Stimulated activated CD4-positive, alpha-beta T cell treated with anti-CD3 and anti-CD28 coated beads, Interleukin-1b, Interleukin-23, amount 100 ng/mL, for 1 hour (primary cell): ENCODE measurements at places on chromosomes 4 and X.

DNA sequence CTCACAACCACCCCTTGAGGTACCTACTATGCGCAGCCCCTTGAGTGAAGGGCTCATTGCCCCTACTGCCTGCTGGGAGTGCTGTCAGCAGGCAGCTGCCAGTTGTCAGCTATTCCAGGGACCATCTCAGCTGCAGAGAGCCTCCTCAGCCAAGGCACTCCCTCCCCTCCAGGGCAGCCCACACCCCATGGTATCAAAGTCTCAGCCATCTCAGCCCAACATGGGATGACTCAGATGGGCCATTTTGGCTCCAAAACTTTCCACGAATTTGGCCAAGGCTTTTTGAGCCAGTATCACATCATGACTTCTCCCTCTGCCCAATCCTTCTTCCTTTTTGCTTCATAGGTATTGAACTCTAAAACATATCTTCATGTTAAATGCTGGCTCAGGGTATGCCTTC lies 61.4 kb upstream of the MAP3K15 start:
- no peak for DNase-seq

DNA sequence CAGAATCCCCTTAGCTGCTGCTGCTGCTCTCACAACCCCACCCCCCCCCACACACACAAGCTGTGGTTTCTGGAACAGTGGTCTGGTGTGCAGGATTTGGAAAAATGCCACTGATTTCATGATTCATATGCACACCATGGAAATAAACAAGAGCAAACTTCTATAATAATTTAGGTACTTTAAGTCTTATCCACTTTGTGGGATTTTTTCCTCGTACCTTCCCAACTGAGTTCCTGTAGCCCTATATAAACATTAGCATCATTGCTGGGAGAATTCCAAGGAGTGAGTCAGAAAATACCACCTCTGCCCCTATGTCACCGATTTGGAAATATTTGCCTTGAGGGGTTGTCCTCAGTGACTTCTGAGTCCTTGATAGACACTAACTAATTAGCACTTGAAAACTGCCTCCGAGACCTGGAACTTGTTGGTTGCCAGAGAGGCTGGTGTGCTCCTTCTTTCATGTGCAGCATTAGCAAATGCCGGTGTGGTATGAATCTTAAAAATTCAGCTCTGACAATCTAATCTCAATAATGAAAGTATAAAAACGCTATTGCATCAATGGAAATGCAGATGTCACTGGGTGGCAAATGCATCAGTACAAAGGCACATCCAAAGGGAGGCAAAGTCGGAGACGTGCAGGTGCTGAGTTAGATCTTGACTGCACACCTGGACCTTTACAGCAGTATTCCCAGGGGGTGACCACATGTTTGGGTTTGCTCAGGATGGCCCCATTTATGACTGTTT lies 61.8 kb downstream of the CPE start:
- DNase-seq, result no peak

- no peak for DNase-seq
These were observed 5.3 kb upstream of the TRMT2B start for GRCh38 chrX:101057093-101057714.

GRCh38 chrX:65862638-65863037 lies 177.2 kb downstream of the VSIG4 start:
- DNase-seq, result no peak

GRCh38 chr4:78627046-78627965 lies 75.7 kb downstream of the ANXA3 start:
- DNase-seq, result no peak

DNA sequence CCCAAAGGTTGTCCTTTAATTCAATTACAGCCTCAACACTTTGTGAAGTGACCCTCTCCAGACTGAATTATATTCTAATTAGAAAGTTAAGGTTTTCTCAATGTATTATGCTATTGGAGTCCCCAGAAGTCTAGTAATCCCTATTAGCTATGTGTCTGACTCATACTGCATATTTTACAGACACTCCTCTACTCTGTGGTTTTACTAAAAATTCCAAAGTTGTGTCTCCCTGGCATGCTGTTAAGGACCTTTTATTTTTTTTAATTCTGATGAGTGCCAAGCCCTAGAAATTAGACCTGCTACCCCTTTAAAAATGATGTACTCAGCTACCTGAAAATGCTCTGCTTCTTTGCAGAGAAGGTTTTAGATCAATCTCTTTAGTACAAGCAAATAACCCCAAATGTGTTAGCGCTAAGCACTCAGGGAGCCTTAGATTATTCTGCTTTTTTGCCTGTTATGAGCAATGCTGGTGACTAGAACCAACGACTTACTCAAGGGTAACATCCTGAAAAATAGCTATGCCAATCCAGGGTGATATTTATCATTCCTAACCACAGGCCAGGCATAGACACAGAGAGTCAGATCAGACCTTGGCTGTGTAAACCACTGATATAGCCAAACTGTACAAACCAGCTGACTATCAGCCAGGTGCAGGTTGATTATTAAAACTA lies 26.1 kb upstream of the CXCL13 start:
- DNase-seq, result no peak

DNA sequence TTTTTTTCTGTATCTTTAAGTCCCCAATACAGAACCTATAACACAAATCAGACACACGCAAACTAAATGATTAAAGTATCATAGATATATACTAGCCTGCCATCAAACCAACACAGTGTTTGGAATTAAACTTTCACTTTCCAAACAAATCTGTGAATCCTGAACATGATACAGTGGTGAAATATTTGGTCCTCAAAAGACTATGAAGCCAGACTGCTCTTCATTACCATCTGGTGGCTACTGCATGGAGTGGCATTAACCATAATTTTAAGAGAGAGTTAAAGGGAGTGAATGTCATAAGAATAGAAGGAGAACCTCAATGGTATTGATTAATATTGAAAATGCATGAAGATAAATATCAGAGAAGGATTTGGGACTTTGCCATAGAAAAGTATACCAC lies 9.2 kb upstream of the GABRA4 start:
- DNase-seq, result no peak

DNA sequence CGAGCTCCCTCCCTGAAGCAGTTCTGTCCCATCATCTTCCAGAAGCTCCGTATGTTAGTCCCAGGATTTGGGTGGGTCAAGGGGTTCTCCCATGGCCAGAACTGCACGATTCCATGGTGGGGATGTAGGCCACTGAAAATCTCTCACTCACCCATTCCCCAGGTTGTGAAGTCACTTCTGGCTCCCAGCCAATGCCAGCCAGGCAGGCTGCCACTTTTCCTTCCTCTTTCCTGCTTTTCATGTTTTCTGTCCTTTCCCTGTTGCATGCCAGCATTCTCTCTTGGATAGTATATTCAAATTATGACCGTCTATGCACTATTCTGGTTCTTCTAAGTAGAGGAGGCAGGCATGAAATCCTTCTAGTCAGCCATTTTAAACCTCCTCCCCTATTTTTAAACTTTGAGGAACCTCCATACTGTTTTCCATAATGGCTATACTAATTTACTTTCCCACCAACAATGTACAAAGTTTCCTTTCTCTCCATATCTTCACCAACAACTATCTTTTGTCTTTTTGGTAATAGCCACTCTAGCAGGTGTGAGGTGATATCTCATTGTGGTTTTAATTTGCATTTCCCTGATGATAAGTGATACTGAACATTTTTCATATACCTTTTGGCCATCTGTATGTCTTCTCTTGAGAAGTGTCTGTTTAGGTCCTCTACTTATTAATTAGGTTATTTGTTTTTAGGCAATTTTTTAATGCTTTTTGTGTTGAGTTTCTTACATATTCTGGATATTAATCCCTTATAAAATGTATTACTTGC lies 182.1 kb upstream of the TET2 start:
- DNase-seq, result no peak

GRCh38 chr4:1038948-1039492 lies 27.6 kb downstream of the FGFRL1 start:
- no peak for DNase-seq

DNA sequence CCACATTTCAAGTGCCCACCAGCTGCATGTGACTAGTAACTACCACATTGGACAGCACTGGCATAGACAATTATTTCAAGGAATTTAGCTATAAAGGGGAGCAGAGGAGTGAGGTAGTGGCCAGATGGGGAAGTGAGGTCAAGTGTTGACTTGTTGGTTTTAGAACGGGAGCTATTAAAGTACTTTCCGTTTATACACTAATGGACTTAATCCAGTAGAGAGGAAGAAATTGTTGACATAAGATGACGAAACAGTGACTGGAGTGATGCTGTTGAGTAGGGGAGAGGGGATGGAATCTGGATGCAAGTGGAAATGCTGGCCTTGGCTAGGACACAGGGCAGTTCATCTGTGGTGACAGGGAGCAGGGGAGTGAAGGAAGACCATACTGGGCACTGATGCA lies 154.4 kb downstream of the AMMECR1 start:
- no peak for DNase-seq

DNA sequence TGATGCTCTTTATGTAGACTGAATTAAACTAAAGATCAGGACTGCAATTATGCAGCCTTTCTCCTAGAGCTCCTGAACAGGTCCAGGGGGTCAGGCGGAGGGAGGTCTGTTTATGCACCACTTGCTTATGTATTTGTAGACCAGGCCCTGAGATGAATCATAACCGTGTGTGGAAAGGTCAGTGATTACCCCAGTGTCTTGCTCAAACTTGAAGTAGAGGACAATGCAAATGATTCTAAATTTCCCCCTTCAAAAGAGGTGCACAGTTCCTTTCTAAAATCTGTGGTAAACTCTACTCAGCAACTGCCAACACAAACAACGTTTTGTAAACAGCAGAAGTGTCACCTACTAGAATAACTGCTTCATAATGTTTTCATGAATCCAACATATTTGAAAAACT lies 13.0 kb upstream of the TBC1D9 start:
- DNase-seq, result no peak

DNA sequence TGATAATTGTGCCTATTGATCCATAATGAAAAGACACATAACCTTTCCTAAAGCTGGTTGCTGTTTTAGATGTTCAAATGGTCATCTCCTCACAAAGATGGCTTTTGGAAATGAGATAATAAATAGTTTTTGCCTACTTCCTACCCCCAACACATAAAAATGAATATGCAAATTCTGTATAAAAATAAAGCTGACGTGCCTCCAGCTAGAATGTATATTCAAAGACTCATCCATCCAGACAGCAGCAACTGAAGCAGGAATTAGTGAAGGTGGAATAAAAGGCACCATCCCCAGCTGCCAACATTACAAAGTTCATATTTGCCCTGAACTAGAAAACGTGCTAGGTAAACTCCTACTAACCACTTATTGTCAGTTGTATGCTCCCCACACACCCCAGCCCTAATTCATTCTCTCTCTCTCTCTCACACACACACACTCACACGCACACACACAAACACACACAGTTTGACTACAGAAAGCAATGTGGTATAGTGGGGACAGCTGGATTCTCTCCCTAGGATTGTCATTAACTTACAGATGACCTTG lies 53.6 kb downstream of the PCDH19 start:
- no peak for DNase-seq

GRCh38 chr4:115537387-115537786 lies 424.0 kb upstream of the NDST4 start:
- no peak for DNase-seq

DNA sequence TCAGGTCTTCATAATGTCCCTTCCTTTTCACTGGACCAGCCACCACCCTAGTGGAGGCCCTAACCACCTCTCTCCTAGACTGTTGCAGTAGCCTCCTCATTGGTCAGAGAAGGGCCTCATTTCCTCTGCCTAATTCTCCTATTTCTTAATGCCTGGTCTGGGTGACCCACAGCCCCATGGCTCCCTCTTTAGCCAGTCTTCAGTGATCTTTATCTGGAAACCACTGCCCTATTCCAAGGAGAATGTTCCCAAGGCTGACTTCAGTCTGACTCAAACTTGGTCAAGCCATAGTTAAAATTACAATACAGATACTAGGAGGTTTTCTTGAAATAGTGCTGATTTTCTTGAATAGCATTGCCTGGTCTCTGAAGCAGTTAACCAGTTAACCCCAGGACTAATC lies 53.6 kb upstream of the PRPS1 start:
- DNase-seq, result no peak

- no peak for DNase-seq
These were observed 260.0 kb downstream of the ASMT start for GRCh38 chrX:1874899-1875298.

DNA sequence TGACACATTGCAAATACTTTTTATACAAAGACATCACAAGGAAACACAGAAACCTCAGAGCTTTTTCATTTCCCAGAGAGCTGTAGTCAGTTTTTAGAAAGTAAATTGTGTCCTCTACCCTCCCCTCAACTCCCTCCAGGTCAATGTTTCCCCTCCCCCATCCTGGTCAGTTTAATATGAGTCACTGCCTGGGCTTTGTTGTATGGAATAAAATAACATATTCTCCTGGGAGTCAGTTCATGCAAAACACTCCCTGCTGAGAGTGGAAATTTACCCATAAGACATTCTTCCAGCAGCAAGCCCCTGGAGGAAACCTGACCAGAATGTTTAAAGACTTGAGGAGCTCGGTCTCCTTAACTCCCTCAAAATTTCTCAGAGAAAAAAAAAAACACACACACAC lies 270.1 kb upstream of the LDB2 start:
- DNase-seq, result no peak

DNA sequence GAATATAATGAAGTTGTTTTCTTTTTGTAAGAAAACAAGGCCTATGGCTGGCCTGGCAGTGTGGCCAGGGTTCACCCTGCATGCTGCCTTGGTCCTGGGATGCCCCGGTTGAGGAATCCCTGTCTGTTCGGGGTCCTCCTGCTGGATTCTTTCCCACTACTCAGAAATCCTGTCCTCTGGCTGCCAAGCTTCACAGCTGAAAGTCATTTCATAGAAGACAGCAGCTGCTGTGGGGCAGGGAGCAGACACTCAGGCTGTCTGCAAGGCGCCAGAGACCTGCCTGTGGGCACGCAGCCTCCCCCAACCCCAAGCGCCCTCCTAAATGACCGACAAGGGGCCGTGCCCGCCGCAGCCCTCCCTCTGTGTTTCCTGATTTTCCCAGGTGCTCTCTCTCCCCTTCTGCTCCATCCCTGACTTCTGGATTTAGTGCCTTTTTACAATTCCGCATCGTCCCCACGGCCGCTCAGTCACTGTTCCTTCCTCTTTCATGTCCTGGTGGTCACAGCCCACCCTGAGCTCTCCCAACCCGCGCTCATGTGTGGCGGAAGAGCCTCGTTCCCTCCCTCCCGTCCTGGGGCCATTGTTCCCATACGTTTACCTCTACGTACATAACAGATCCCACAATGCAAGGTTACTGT lies 27.5 kb downstream of the ZFYVE28 start:
- no peak for DNase-seq
